ENCODE measurements at places on chromosomes 16 and 17.

- no peak for DNase-seq
These were observed 16.6 kb downstream of the NXPH3 start for GRCh38 chr17:49592263-49592662.

DNA sequence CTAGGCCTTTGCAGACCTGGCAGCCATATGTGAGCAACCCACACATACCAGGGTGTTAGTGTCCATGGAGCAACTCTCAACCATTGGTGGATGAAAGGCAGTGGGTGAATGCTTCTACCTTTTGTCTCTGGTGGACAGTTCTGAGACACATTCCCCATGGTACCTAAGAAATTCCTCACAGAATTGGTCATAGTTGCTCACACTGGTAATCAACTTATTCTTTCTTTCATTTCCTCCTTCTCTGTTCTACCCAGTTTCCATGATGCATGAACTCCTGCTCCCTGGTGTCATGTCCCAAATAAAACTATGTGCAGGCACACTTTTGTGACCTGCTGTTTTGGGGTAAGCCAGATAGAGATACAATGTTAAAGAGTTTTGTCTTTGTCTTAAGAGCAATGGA lies 33.2 kb upstream of the MPHOSPH6 start:
- no peak for DNase-seq

DNA sequence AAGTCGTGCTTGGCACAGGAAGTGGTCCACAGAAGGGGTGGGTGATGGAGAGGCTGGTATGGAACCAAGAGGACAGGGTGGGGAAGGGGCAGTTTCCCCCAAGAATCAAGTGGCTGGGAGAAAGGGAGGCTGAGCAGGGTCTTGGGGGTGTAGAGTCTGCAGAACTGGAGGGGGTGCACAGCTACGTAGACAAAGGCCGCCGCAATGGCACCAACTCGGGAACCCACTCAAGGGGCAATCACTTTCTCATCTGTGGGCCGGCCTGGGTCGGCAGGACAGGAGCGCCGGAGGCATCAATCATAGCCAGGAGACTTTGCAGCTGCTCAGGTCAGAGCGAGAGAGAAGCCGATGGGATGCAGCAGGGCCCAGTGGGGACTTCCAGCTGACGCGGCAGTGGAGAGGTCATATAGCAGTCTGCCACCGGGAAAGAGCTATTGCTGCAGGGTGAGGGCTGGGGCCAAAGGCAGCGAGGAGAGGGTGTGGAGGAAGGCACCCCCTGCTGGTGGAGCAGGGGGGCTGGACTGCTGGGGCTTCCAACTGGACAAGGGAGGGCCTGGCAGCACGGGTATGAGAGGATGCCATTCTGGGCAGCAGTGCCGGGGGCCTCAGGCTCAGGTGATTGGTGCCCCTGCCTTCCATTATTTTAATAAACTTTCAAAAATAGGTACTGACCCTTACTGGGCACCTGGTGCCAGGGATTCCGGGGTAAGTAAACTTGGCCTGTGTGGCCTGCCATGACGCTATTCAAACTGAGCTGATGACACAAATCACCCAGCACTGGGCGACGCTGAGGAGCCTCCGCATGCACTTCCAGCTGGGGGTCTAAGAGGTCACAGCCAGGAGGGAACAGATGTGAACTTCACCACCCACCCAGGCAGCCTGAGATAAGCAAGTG lies 52.5 kb upstream of the MTSS2 start:
- DNase-seq: no peak

GRCh38 chr17:55413825-55414489 lies 7.7 kb downstream of the MMD start:
- DNase-seq: no peak

- no peak for DNase-seq
These were observed 7.4 kb upstream of the SCIMP start for GRCh38 chr17:5241861-5242671.

GRCh38 chr17:61454381-61455323 lies 2.4 kb downstream of the TBX4 start:
- DNase-seq: no peak

GRCh38 chr16:24609740-24610415 lies 70.5 kb downstream of the RBBP6 start:
- DNase-seq: no peak

DNA sequence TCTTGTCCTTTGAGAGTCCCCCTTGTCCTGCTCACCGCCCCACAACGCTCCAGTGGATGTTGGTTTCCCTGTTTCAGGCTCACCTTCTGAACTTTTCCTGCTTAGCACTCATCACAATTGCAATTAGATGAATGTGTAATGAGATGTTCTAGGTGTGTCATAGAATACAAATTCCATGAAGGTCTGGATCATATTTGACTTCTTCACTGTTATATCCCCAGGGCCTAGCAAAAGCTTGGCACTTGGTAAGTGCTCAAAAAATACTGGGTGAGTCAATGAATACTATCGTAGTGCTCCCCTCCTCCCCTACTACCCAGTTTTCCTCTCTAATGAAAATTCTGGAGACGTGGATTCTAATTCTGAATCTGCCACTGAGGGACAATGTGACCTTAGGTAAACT lies 33.1 kb downstream of the DNAH3 start:
- DNase-seq: no peak

- no peak for DNase-seq
These were observed 1.5 kb downstream of the PPM1E start for GRCh38 chr17:58757162-58757613.

DNA sequence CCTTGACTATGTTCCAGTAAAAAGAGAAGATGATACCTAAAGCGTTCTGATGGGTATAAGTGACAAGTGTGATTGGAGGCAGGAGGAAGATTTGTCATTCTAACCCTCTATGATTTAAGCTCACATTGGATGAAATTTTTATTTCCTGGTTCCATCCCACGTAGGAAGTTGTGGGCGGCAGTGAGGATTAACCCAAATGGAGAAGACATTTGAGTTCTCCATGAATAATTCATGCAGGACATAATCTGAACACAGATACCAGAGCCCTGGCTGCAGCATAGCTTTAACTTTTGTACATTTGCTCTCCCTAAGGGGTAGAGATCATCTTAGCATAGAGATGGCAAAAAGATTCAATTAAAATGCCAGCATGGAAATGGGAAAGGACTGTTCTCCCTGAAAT lies 146.3 kb downstream of the SLC39A11 start:
- no peak for DNase-seq

- no peak for DNase-seq
These were observed 8.0 kb downstream of the SGSH start for GRCh38 chr17:80212109-80212508.

DNA sequence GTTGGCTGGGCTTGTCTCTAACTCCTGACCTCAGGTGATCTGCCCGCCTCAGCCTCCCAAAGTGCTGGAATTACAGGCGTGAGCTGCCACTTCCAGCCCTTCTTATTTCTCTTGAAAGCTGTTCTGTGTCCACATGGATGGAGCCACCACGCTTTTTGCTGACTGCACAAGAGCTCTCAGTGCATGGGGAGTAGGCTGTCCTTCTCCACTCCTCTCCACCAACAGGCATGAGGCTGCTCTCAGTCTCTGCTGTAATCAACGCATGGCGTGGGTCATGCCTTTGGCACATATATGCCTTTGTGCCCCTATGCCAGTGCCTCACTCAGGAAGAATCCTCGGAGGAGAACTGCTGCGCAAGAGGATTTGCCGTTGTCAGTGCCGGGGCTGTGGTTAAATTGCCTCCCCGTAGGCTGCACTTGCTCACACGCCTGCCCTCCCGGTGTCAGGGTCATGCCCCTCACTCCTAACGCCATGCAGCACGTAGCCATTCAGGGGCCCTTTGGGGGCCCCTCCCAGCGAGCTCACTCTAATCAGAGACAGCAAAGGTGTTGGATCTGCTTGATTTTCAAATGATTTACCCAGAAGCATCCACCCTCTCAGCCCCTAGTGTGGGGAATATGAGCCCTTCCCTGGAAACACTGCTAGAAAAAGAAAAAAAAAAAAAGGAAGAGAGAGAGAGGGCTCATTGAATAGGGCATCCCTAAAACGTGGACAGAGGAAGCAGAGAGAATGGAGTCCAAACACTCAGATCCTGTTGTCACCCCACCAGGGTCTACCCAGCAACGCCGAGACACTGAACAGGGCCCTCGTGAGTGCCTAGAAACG lies 47.5 kb upstream of the ZCCHC14 start:
- no peak for DNase-seq

- no peak for DNase-seq
These were observed 16.7 kb upstream of the KPNB1 start for GRCh38 chr17:47632991-47633390.

DNA sequence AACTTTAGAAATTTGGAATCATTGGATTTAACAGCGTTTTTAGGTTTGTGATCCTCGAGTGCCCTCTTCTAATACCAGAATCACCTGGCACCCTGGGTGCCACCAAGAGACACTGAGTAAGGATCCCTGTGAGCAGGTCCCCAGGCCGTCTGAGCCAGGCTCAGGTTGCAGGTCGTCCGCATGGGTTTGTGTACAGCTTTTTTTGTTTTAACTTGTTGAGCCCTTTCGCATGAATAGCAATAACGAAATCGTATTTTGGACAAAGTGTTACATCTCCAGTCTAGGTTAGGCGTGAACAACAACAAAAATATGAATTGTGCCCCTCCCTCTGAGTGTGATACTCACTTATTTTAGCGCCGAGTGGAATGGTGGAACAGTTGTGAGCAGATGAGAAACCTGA lies 10.9 kb downstream of the USP10 start:
- no peak for DNase-seq

DNA sequence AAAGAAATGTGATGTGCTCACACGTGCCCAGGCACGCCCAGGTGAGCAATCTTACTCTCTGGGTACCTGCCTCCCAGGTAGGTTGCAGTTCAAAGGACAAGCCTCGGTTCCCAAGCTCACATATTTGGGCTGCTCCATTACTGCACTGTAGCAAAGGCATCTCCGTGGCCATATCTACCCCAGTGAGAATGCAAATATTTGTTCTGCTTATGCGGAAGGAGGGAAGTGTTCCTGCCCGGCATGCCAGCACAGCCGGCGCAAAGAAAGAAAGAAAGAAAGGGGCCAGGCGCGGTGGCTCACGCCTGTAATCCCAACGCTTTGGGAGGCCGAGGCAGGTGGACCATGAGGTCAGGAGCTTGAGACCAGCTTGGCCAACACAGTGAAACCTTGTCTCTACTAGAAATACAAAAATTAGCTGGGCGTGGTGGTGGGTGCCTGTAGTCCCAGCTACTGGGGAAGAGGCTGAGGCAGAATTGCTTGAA lies 30.7 kb downstream of the SLC43A2 start:
- DNase-seq: no peak

DNA sequence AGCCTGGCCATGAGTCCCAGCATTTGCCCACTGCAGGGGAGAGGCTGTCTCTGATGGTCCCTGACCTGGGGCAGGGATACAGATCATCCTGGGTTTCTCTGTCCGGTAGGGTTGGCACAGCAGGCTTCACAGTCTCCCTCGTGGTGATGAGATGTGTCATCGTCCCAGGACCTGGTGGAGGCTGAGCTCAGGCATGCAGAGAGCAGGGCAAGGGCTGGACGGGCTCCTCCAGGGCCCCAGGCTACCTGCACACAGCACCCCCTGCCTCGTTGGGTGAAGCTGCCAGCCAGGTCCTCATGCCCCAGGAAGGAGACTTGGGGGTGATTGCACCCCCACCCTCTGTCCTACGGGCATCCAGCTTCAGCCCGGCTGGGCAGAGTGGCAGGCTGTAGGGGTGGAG lies 155.8 kb upstream of the GSE1 start:
- DNase-seq: no peak

DNA sequence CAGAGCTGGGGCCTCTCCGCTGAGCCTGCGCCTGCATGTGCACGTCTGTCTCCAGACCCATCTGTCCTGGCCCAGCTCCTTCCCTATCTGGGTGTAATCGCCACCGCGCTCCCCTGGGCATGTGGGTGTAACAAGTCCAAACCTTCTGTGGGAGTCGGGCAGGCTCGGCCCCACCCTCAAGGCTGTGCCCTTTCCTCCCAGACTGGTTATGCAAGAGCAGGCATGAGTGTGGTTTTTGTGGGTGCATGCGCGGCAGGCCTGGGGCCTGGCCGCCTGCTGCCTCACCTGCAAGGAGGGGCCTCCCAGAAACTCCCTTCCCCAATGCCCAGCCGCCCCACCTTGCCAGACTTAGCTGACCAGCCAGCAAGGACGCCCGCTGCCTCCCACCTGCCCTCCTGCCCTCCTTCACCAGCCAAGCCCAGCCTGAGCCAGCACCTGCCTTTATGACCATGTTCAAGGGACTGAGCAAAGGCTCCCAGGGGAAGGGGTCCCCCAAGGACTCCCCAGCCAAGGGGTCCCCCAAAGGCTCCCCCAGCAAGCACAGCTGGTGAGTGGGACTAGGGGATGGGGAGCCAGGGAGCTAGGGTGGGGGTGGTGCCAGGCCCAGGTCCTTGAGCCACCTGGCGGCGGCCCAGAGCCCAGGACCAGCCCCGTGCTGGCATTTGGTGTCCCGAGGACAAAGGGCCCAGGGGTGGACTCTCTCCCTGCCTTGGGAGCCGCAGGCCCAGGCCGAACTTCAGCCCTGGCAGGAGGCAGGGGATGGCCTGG lies at the start of gene EVPLL:
TSS of gene EVPLL (plus strand) at position 342 of the 768 bp plus-strand sequence. CDS start 3,160 bp downstream, outside the sequence.
- no peak for DNase-seq

- no peak for DNase-seq
These were observed 845.2 kb downstream of the CDH11 start for GRCh38 chr16:64276646-64277045.

DNA sequence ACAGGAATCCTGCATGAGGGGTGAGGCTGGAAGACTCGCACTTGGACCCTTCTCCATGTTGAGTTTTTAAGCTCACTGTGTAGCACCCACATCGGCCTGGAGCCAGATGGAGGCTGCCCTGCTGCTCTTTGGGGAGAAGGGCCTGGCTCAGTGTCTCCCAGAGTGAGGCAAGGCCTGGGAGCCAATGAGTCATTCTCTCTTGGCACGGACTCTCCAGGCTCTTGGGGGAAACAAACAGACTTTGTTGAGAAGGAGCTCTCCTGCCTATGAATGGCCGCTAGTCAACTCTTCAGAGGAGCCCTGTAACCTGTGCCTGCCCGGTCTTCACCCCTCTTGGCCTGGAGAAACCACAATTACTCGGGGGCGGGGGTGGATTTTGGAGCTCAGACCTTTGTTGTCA lies 50.8 kb upstream of the MAF start:
- DNase-seq: no peak

DNA sequence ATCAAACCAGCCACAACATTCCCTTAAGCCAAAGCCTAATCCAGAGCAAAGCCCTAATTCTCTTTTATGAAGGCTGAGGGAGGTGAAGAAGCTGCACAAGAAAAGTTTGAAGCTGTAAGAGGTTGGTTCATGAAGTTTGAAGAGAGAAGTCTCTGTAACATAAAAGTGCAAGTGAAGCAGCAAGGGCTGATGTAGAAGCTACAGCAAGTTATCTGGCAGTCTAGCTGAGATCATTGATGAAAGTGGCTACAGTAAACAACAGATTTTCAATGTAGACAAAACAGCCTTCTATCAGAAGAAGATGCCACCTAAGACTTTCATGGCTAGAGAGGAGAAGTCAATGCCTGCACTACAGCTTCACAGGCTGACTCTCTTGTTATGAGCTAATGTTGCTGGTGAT lies 52.5 kb downstream of the NACA2 start:
- DNase-seq: no peak

- no peak for DNase-seq
These were observed 668 bp downstream of the MMP15 start for GRCh38 chr16:58026139-58026704.

GRCh38 chr17:75093548-75094158 lies 5.9 kb downstream of the SLC16A5 start:
- DNase-seq: no peak

All from stimulated activated CD4-positive, alpha-beta T cell treated with anti-CD3 and anti-CD28 coated beads, TNF-alpha, amount 100 ng/mL, for 1 hour (primary cell).